ENCODE measurements at places on chromosomes 2 and 18. TPM values are rescaled to one million over a fixed set of nuclear protein-coding genes. Genes with fewer than 3 reads are reported as not detected.

IL1RL2 gene
- not detected for total RNA-seq

DARS1 gene
- 90.9 TPM for total RNA-seq

LBX2 gene
- 0.25 TPM for total RNA-seq

ATP6V1B1 gene
- total RNA-seq: not detected

PCARE gene
- not detected for total RNA-seq

GALNT5 gene
- not detected for total RNA-seq

- DNase-seq: no peak
- no peak overlapping the region for H3K4me3 ChIP-seq
- H3K27me3 ChIP-seq: no peaks in the 10 kb centered on the region
- no peak overlapping the region for H3K27ac ChIP-seq
These were observed 98.5 kb downstream of the ATAD2B start for GRCh38 chr2:23828256-23828980.

- no peak overlapping the region for H3K4me3 ChIP-seq
- no peak overlapping the region for H3K27ac ChIP-seq
- no peaks in the 10 kb centered on the region for H3K4me1 ChIP-seq
- H3K27me3 ChIP-seq: no peaks in the 10 kb centered on the region
- H3K36me3 ChIP-seq: no peaks in the 10 kb centered on the region
These were observed 195.3 kb upstream of the CDH2 start for GRCh38 chr18:28372186-28372585.

GRCh38 chr2:12333293-12333692 lies 383.4 kb upstream of the TRIB2 start:
- no peak overlapping the region for H3K4me3 ChIP-seq
- DNase-seq: no peak
- no peak overlapping the region for H3K27ac ChIP-seq
- H3K27me3 ChIP-seq: peaks cover 14% of the 10 kb centered on the region
- peaks cover 8% of the 10 kb centered on the region for H3K4me1 ChIP-seq

DNA sequence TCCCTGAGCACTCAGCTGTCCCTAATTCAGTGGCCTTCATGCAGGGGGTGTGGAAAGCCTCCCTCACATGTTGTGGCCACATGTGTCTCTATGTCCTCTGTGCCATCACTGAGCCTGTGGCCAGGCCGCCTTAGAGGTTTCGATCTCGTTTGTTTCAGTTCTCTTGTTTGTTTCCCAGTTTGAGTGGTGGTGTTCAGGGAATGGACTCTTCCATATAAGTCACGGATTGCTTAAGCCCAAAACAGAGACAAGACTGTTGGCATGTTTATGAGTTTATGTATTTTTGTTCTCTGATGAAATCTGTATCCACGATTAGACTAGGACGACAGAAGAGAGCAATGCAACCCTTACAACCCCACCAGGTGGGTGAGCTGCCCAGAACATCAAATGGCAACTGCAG lies 134.5 kb downstream of the CCBE1 start:
- no peak overlapping the region for H3K27ac ChIP-seq
- no peaks in the 10 kb centered on the region for H3K4me1 ChIP-seq
- no peaks in the 10 kb centered on the region for H3K36me3 ChIP-seq
- H3K27me3 ChIP-seq: peaks cover 3% of the 10 kb centered on the region

DNA sequence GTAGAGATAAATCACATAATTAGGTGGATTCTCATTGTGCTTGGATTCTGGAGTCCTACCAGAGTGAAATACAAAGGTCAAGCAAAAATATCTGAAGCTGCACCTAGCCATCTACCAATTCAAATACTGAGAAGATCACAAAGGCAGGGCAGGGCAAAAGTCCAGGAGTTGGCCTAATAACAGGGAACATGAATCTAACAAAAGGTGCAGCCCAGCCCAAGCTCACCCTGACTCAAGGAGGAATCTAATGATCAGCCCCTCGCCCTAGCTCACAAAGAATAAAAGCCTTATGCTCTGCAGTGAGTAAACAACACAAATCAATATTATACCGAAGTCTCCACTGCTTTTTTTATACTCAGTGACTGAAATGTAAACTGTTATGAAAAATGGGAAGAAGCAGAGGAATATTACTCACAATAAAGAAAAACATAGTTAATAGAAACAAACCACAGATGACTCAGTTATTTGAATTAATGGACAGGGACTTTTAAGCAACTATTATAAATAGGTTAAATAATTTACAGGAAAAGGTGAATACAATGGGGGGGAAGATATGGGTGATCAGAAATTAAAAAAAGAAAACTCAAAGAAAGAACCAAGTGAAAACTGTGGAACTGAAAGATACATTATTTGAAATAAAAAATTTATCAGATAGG lies 49.5 kb downstream of the ANTXR1 start:
- no peak overlapping the region for H3K27ac ChIP-seq
- H3K4me1 ChIP-seq: no peaks in the 10 kb centered on the region
- H3K36me3 ChIP-seq: no peaks in the 10 kb centered on the region
- H3K27me3 ChIP-seq: peaks cover 72% of the 10 kb centered on the region
- H3K4me3 ChIP-seq: no peak overlapping the region

- H3K4me3 ChIP-seq: no peak overlapping the region
- DNase-seq: no peak
- no peaks in the 10 kb centered on the region for H3K36me3 ChIP-seq
- H3K27ac ChIP-seq: no peak overlapping the region
- H3K4me1 ChIP-seq: no peaks in the 10 kb centered on the region
- no peaks in the 10 kb centered on the region for H3K27me3 ChIP-seq
These were observed 1121.5 kb upstream of the DDX18 start for GRCh38 chr2:116692988-116693387.

GRCh38 chr2:45898819-45899218 lies 247.3 kb downstream of the PRKCE start:
- no peaks in the 10 kb centered on the region for H3K36me3 ChIP-seq
- no peak for DNase-seq
- H3K4me1 ChIP-seq: peaks cover 8% of the 10 kb centered on the region

DNA sequence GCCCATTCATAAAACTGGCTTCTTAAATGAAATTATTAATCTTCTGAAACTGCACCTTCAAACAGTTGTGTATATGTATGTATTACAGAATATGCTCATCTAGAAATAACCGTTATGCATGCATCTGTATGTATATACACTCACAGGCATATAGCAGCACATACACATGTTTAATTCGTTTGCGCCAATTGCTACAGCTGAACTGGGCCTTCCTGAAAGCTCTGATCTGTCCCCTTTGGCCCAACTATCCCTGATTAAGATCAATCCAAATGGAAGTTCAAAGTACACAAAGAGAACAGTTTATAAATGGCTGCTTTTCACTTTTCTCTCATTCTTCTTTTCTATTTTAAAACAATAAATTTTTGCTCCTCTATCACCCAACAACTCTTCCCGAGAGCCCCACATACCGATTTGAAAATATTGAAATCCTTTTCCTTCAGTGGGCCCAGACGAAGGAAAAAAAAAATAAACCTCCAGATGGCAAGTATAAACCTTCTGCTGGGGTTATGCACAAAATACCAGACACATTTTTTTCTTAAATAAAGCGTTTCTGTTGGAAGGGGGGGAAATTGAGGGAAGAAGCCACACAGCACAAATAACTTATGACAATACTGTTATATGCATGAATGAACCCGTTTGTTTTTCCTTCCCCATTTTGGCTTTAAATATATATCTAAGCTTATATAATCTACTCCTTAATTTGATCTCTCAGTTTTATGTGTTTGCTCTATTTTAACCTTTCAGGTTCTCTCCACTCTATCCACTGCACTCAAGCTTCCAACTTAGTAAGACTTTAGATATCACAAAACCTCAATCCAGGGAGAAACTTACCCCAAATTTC lies 267.3 kb downstream of the TCF4 start:
- H3K36me3 ChIP-seq: no peaks in the 10 kb centered on the region
- H3K4me1 ChIP-seq: peaks cover 11% of the 10 kb centered on the region
- no peak for DNase-seq

GRCh38 chr2:42967959-42968674 lies 175.7 kb upstream of the HAAO start:
- no peak overlapping the region for H3K4me3 ChIP-seq
- no peaks in the 10 kb centered on the region for H3K36me3 ChIP-seq
- no peaks in the 10 kb centered on the region for H3K27me3 ChIP-seq

DNA sequence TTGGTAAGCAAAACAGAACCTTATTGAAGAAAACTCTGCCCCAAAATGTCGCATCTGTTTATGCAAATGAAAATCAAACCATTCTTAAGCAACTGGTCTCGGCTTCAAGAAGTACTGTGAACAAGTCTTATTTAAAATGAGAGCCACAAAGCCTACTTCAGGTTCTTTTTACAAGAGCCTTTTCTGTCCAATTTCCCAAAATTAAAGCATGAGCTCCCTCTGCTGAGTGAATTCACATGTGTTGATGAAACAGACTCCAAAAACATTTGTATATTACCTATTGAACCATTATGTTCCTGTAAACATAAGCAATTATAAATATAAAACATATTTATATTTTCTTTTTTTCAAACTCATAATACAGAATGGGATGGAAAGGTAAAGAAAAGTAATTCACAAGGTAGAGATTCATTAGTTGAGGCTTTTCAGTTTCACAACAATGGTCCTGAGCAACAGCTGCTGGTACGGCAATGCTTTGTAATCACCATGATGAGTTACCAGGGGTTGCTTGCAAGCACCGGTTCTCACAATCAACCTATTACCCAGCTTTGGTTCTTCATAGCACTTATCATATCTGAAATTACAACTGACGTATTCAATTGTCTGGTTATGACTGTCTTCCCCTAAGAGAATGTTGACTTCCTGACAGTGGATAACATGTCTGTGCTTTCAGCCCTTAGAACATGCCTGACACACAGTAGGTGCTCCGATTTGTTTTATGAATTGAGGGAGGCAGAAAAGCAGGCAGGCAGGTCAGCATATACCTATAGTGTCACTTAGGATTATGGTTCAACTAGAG lies 108.4 kb upstream of the BZW1 start:
- DNase-seq: peak; percentile 54
- no peak overlapping the region for H3K4me3 ChIP-seq
- H3K27me3 ChIP-seq: peaks cover 3% of the 10 kb centered on the region
- peaks cover 18% of the 10 kb centered on the region for H3K4me1 ChIP-seq

DNA sequence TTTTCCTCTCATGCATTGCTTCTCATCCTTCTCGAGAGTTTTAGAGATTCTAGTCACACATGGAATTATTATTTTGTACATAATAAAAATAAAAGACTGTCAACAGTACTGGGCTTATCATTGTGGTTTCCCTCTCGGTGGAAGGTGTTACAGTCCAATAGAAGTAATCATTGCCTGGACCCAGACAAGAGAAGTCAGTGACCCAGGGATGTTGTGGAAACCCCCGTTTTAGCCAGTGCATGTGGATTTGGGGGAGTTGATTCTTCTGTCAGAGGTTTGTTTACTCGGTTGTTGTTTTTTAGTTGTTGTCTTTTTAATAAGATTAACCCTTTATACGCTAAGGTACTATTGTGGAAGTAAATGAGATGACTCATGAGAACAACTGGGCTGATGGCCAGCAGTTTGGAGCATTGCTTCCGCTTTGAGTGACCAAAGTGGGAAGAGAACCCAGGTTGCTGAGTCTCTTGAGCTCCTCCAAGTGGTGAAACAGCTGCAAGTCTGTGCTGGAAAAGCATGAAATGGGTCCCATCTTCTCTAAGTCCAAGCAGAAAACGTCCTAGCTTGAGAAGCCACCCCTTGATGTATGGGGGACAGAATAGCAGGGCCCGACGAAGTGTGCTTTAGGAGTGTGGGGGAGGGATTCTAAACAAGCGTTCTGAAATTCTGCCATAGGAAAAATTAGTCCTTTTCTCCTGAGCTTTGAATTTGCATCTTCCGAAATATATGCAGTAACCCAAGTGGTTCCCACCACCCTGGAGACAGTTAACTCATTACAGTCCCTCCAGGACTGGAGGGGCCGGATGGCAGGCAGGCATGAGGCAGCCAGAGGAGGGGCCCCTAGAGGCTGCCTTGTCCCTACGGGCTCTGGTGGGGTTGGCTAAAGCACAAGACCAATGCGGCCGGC lies 61.8 kb upstream of the GPR45 start:
- H3K4me1 ChIP-seq: no peaks in the 10 kb centered on the region
- no peak overlapping the region for H3K27ac ChIP-seq
- H3K27me3 ChIP-seq: peaks cover 2% of the 10 kb centered on the region
- DNase-seq: no peak

DNA sequence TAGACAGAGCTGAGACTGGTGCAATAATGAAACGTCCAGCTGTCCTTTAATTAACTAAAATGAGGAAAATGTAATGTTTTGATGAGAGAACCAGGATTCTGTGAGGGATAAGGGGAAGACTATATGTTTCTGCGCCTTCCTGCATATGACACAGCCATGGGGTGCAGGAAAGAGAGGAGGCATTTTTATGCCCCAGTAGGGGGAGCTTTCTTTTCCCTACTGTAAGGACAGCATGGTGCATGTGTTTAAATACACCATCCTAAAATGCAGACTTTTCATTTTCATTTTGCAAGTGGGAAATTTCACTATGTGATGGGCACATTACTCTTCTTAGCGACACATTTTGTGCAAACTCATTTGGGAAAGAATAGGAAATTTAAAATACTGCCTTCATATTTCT lies 446.1 kb downstream of the ARHGAP15 start:
- H3K36me3 ChIP-seq: peaks cover 26% of the 10 kb centered on the region
- H3K4me3 ChIP-seq: no peak overlapping the region
- peaks cover 3% of the 10 kb centered on the region for H3K4me1 ChIP-seq
- no peak overlapping the region for H3K27ac ChIP-seq
- DNase-seq: no peak

GRCh38 chr18:22214731-22215528 lies 45.5 kb downstream of the GATA6 start:
- no peak overlapping the region for H3K4me3 ChIP-seq
- H3K36me3 ChIP-seq: no peaks in the 10 kb centered on the region
- no peak overlapping the region for H3K27ac ChIP-seq
- no peaks in the 10 kb centered on the region for H3K27me3 ChIP-seq
- no peak for DNase-seq

GRCh38 chr2:127039387-127040031 lies 67.4 kb downstream of the BIN1 start:
- H3K27ac ChIP-seq: no peak overlapping the region
- no peaks in the 10 kb centered on the region for H3K27me3 ChIP-seq
- no peak overlapping the region for H3K4me3 ChIP-seq

DNA sequence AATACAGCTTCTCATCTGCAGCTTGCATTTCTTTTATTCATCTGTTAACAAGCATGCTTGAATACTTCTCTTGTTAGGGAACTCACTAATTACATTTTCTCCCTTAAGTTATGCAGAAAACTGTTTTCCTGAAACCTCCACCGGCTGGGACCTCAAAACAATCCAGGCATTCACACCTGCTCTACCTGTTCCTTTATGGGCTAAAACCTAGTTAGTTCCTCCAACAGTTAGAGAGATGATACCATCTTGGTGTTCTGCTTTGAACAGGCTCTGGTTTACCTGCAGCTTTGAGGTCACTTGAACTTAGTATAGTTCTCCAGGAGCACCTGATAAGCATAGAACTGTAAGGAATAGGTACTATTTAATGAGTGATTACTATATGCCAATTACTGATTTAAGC lies 6.1 kb downstream of the PLEK start:
- no peak overlapping the region for H3K4me3 ChIP-seq
- H3K27ac ChIP-seq: no peak overlapping the region
- H3K27me3 ChIP-seq: peaks cover 23% of the 10 kb centered on the region
- DNase-seq: no peak

- H3K4me1 ChIP-seq: peaks cover 60% of the 10 kb centered on the region
- peaks cover 8% of the 10 kb centered on the region for H3K36me3 ChIP-seq
- peak overlapping the region; percentile 93 for H3K27ac ChIP-seq
- no peaks in the 10 kb centered on the region for H3K27me3 ChIP-seq
These were observed 56.6 kb upstream of the ALPP start for GRCh38 chr2:232321817-232322559.

All from activated CD4-positive, alpha-beta T cell treated with anti-CD3 and anti-CD28 coated beads, Interleukin-2, amount 10 ng/mL, durations not matched to agents 7 days and 5 days (primary cell).